NCI-H510A treated with DMSO at 0.1 percent for 48 hours (cell line): ENCODE measurements at places on chromosomes 16 and 17.

- no peak for DNase-seq
Observed at GRCh38 chr17:49379926-49380325, 17.9 kb upstream of the ZNF652 start.

DNA sequence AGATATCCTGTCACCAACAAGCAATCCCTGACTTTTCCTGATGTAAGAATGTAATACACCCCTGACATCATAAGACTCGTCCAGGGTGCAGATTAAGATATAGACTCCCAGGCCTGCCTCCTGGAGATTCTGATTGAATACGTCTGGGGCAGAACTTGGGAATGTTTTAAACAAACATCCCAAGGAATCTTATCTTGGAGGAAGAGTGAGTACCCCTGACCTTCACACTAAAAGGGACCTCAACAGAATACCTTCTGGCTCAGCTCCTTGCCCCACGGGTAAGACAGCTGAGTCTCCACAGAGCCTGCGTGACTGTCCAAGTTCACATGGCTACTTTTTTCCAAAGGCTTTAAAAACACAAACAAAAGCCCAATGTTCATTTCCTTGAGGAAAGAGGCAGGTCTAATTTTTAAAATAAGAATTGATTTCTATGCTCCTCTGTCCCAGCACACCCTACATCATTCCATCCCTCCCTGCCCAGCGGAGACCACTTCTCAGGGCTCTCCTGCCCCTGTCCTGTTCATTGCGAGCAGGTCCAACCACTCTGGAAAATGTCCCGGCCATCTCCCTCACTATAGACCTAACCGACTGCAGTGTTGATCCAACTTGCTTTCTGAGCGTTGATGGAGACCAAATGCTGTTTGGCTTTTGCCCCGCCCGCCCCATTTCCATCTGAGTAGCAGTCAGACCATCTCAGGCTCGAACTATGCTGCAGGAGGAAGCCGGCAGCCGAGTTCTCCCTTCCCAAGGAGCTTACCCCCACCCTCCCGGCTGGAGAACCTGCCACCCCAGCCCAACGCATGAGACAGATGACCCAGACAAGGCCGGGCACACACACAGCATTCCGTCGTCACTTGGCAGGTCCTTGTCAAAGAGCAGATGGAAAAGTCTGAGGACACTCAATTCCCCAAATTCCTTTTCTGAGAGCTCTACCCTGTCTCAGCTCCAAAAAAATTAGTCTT, 44.1 kb upstream of the MYH10 start:
- no peak for DNase-seq

GRCh38 chr16:49856672-49857330, 889 bp upstream of the ZNF423 start:
- peak; percentile 64 for DNase-seq

DNA sequence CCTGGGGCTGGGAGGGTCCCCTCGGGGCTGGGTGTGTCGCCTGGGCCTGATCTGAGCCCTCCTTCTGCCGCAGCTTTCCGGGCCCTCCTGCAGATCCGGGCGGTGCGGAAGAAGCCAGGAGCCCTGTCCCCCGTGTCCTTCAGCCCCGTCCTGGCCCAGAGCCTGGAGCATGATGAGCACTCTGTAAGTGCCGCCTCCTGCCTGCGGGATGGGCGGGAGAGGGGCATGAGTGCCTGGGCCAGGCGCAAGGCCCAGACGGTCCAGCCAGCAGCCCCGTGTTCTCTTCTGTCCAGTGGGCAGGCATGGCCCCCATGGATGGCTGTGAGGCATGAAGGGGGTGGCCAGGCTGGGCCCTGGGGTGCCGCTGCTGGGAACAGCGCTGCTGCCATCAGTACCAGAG, 16.0 kb upstream of the NUDT16L1 start:
- DNase-seq, result no peak

- no peak for DNase-seq
Observed at GRCh38 chr16:74713325-74713724, 12.7 kb upstream of the MLKL start.

GRCh38 chr17:78474614-78475146, 96.2 kb downstream of the PGS1 start:
- no peak for DNase-seq

GRCh38 chr16:66197668-66198278, 168.7 kb upstream of the CDH5 start:
- DNase-seq, result peak; percentile 19

- DNase-seq, result no peak
Observed at GRCh38 chr17:20896153-20896649, 146.6 kb downstream of the USP22 start.

GRCh38 chr17:27977751-27978688, 64.5 kb upstream of the NLK start:
- DNase-seq, result no peak

- DNase-seq, result no peak
Observed at GRCh38 chr16:26267641-26268040, 575.9 kb downstream of the HS3ST4 start.

DNA sequence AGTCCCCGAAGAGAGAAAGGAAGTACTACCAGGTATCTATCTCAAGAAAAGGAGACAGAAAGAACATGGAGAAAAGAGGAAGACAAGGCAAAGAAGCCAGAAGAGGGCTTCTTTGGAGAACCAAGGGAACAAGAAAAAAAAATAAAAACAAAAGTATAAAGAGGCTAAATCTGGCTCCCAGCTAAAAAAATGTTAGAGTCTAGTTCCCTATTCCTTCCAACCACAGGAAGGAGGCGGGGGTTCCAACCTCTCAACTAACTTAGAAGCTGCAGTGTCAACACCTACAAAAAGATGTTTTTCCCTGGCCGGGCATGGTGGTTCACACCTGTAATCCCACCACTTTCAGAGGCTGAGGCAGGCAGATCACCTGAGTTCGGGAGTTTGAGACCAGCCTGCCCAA, 13.4 kb downstream of the UTP6 start:
- DNase-seq, result no peak

DNA sequence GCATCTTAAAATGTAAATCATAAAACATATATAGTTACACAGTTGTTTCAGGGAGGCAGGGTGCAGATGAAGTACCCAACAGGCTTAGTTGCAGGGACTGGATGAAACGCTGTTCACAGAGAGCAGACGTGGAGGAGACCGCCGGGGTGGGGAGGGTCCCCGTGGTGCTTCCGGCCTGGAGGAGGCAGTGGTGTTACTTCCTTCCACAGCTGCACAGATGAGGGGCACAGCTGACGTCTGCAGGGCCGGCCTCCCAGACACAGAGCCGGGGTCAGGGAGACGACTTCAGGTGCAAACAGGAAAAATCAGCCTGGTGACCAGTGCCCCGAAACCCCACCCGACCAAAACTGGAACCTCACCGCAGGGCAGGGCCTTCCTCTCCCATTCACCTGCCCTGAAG, 17.1 kb downstream of the SPIRE2 start:
- no peak for DNase-seq

DNA sequence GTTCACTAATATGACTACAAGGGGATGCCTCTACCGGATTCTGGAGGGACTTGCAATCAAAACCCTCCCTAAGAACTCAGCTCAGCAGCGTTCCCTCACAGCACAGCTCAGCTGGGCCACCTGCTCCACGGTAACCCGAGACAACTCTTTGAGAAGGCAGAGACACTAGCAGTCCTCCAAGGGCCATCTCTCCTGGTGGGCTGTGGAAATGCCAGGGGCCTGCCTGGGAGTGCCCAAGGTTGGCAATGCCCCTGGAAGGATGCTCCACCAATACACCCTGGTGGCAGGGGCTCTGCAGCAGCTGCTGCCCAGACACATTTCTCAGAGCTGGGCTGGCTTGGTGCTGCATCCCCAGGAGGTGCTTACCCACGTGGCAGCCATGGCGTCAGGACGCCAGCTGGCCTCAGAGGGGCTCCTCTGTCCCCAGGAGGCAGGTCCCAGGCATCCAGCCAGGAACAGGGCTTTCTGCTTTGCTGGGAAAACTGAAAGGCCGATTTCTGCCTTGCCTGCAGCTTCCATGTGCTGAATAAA, 16.5 kb downstream of the CDIP1 start:
- peak; percentile 24 for DNase-seq

DNA sequence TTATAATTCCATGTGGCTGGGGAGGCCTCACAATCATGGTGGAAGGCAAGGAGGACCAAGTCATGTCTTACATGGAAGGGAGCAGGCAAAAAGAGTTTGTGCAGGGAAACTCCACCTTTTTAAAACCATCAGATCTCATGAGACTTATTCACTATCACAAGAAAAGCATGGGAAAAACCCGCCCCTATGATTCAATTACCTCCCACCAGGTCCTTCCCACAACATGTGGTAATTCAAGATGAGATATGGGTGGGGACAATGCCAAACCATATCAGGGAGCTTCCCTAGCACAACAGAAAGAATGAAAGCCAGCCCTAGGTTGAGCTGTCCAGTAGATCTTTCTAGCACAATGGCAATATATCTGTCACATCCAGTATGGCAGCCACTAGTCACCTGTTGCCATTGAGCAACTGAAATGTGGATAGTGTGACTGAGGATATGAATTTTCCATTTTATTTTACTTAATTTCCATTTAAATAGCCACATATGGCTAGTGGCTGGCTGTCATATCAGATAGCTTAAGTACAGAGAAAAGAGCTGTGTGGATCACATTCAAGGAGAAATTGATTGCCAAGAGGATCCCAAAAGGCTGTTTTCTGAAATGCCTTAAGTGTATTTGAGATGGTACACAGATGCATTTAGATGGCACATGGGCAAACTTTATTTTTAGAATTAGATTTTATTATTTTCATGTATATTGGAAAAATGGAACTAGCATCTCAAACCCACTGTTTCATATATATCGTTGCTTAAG, 273.0 kb downstream of the GRIN2A start:
- DNase-seq, result no peak

GRCh38 chr17:40958086-40958953, 8.4 kb downstream of the KRT39 start:
- peak; percentile 72 for DNase-seq

DNA sequence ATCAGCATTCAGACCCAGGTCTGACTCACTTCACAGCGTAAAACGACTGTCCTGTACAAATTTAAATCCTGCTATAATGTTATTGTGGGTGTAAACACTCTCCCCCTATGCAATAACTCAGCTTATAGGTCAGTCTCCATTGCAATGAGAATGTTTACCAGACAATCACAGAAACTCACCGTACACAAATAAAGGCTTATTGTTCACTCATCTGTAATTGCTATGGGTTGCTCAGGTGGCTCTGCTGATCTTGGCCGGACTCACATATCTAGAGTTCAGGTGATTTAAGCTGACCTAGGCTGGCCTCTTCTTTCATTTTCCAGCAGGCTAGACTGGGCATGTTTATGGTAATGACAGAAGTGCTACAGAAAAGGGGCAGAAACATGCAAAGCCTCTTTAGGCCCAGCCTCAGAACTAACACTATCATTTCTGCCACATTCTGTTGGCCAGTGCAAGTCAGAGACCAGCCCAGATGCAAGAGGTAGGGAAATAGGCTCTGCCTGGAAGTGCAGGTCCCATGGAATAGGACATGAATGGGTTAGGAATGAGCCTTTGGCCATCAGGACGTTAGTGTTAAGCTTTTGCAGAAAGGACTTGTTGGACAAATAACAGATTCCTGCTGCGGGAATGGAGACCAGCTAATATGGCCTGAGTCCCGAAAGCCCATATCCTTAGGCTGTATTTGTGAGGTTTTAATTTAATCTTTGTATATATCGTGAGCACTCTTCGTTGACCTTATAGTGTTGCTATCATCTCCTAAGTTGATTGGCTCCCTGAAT, 44.0 kb downstream of the HLF start:
- DNase-seq, result no peak

DNA sequence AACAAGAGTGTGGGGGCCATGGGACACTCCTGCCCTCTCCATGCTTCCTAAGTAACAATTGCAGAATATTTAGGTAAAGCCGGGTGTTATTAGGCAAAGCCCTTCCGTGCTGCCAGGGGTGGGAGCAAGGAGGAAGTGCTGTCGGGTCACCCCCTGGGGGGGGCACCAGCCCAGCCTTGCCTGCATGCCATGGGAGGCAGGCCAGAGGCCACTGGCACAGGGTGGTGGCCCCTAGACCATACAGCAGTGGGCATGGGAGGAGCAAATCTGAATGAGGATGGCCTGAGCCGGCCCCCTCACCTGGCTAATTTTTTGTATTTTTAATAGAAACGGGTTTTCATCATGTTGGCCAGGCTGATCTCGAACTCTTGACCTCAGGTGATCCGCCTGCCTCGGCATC, 355.7 kb upstream of the CDH8 start:
- no peak for DNase-seq

DNA sequence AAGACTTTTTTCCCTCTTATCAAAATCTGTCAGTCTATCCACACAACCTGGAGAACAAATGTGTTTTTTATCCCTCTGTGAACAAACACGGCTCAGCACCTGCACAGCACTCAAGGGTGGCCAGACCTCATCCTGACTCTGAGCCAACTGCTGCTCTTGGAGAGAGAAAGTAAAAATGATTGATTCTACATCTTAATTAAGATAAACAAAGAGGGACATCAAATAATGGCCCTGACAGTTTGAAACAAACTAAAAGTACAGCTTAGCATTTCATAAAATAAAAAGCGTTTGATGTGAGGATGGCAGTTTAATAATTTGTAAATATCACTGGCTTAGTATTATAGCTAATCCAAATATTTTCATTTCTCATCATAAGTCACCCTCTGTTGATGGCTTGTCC, 106.2 kb downstream of the SNX11 start:
- peak; percentile 100 for DNase-seq

- DNase-seq, result no peak
Observed at GRCh38 chr16:68469796-68470460, 21.6 kb upstream of the SMPD3 start.

DNA sequence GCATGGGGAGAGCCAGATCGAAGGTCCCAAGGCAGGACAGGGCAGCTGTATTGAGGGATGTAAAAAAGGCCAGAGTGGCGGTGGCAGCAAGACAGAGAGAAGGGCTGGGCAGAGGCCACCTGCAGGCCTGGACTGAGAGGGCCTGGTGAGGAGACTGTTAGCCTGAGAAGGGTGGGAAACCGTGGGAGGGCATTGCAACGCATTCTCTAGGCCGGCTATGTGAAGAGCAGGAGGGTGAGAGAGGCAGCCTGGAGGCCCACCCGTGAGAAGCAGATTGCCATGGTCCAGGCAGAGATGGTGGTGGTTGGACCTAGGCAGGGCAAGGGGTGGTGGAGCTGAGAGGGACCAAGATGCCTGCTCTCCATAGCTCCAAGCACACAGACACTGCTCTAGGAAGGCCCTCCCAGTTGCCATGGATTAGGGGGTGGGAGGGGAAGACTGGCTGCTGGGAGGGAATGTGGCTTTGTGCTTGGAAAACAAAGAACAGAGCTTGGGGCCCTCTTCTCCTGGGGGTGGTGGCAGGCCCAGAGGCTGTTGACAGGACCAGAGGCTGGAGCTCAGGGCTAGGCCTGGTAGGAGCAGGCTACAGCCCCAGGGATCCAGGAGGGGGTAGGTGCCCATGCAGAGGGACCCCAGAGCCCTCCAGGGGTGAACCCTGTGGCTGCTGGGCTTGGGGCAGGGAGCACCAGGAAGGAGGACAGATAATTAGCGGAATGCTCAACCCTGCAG, 12.4 kb upstream of the TCAP start:
- no peak for DNase-seq
